Naive thymus-derived CD8-positive, alpha-beta T cell (primary cell): ENCODE measurements at places on chromosomes 6 and 20. TPM values are rescaled to one million over a fixed set of nuclear protein-coding genes. Genes with fewer than 3 reads are reported as not detected.

The CTCFL gene
- polyA plus RNA-seq, result not detected

The GJA1 gene
- polyA plus RNA-seq, result not detected

The THBS2 gene
- 0.02 TPM for polyA plus RNA-seq

The ZC2HC1B gene
- polyA plus RNA-seq, result not detected

The GHRH gene
- polyA plus RNA-seq, result not detected

The SIRPB1 gene
- 6.1 TPM for polyA plus RNA-seq

The SLC24A3 gene
- not detected for polyA plus RNA-seq

The OPRM1 gene
- polyA plus RNA-seq, result not detected

The PARD6B gene
- 2.0 TPM for polyA plus RNA-seq

The OOEP gene
- polyA plus RNA-seq, result 0.51 TPM

The NOX3 gene
- not detected for polyA plus RNA-seq

The SIRPB2 gene
- not detected for polyA plus RNA-seq

The ARMH2 gene
- polyA plus RNA-seq, result not detected

The PRRC2A gene
- 7.1 TPM for polyA plus RNA-seq

The TREML1 gene
- not detected for polyA plus RNA-seq

The RNF39 gene
- not detected for polyA plus RNA-seq

The PDYN gene
- polyA plus RNA-seq, result not detected

The OPN5 gene
- polyA plus RNA-seq, result not detected

The TRIM31 gene
- polyA plus RNA-seq, result 0.07 TPM

The CD83 gene
- 2.9 TPM for polyA plus RNA-seq

The SUMO4 gene
- 0.30 TPM for polyA plus RNA-seq

The PPIL6 gene
- polyA plus RNA-seq, result 1.7 TPM

The SLC18B1 gene
- 19.3 TPM for polyA plus RNA-seq

The PRND gene
- polyA plus RNA-seq, result not detected

The RAE1 gene
- 37.0 TPM for polyA plus RNA-seq

The TMEM151B gene
- not detected for polyA plus RNA-seq

The ADGRB3 gene
- polyA plus RNA-seq, result not detected

The NTSR1 gene
- not detected for polyA plus RNA-seq

The SCRT2 gene
- polyA plus RNA-seq, result not detected

The C6orf58 gene
- not detected for polyA plus RNA-seq

The LHFPL5 gene
- not detected for polyA plus RNA-seq

The CNKSR3 gene
- polyA plus RNA-seq, result 0.01 TPM

The CYP21A2 gene
- not detected for polyA plus RNA-seq

The CDSN gene
- not detected for polyA plus RNA-seq

The LY6G6C gene
- polyA plus RNA-seq, result not detected

The MTHFD1L gene
- 8.3 TPM for polyA plus RNA-seq

The SLC26A8 gene
- not detected for polyA plus RNA-seq

The POPDC3 gene
- polyA plus RNA-seq, result not detected

The CCN5 gene
- polyA plus RNA-seq, result not detected

The ABHD16B gene
- 0.57 TPM for polyA plus RNA-seq

The FRMD1 gene
- not detected for polyA plus RNA-seq

The MDFI gene
- polyA plus RNA-seq, result not detected

The TRIM15 gene
- polyA plus RNA-seq, result not detected

The PPP2R5D gene
- 11.6 TPM for polyA plus RNA-seq

The TPD52L1 gene
- not detected for polyA plus RNA-seq

The VNN1 gene
- polyA plus RNA-seq, result not detected

The ID1 gene
- polyA plus RNA-seq, result 0.29 TPM

The IRAK1BP1 gene
- 1.5 TPM for polyA plus RNA-seq

The SIGLEC1 gene
- polyA plus RNA-seq, result not detected

The OSER1 gene
- polyA plus RNA-seq, result 37.7 TPM

The CDH4 gene
- polyA plus RNA-seq, result 0.07 TPM

The IP6K3 gene
- not detected for polyA plus RNA-seq

The ADAM33 gene
- not detected for polyA plus RNA-seq

The CST4 gene
- polyA plus RNA-seq, result not detected

The RIPOR2 gene
- polyA plus RNA-seq, result 542 TPM

The FAM217A gene
- 0.23 TPM for polyA plus RNA-seq
